Left forelimb (tissue), 1 donor: ENCODE measurements at places on chromosomes 3 and 15.

DNA sequence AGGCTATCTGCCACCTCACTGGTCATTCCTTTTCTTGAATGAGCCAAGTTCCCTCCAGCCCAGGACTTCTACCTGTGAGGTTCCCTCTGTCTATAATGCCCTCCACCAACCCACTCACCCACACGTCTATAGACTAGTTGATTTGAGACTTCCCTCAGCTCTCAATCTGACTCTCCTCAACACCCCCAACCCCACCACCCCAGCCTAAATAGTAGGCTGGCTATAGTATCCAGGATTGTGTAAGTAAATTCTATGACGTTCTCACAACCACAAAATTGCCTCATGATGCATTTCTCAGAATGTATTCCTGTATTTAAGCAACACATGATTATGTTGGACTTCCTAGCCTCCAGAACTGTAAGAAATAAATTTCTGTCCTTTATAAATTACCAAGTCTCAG lies 2.2 kb downstream of the PLSCR1 start:
- DNase-seq = no peak

GRCh38 chr3:39121621-39122020 lies 14.1 kb downstream of the TTC21A start:
- no peak for DNase-seq

DNA sequence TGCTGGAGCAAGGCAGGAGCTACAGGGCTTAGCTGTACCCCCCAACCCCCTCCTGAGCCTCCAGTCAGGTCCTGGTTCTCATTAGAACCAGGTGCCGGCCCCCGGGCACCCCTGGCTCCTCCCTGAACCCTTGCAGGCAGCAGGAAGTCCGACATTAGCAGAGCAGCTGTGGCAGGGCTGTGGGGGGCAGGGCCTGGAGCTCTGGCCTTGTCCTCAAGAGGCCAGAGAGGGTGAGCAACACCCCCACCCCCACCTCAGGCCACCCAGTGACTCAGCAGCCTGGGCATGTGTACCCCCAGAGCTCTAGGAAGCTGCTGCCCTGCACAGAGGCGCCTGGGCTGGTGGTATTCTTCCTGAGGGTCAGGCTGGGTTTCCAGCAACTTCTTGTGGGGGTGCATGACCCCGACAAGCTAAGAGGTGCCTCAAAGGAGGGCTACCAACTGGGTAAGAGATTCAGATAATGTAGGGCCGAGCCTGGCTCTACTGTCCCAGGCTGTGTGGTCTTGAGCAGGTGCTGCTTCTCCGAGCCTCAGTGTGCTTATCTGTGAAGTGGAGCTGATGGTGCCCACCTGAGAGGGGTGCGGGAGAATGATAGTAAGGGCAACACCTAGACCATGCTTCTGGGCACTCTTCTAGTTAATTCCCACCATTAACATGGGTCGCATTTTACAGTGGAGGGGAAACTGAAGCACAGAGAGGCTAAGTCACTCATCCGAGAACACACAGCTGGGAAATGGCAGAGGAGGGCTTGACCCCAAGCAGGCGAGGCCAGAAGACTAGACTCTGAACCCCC lies 16.0 kb downstream of the H1-8 start:
- DNase-seq = no peak

DNA sequence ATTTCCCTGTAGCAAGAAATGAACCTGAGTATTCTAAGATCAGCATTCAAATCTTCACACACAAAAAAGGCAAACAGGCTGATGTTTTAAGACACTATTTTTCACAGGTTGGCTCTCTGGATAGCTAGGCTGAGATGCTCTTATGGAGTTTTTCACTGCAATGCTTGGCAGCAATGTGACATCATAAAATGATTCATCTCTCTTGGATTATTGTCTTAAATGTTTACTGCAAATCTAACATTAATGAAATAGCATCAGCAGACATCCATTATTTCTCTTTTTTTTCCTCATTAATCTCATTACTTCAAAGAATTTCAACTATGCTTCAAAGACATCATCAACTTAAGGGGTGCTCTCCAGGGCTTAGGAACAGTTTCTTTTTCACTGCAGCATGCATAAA lies 23.6 kb upstream of the SSUH2 start:
- DNase-seq = no peak

DNA sequence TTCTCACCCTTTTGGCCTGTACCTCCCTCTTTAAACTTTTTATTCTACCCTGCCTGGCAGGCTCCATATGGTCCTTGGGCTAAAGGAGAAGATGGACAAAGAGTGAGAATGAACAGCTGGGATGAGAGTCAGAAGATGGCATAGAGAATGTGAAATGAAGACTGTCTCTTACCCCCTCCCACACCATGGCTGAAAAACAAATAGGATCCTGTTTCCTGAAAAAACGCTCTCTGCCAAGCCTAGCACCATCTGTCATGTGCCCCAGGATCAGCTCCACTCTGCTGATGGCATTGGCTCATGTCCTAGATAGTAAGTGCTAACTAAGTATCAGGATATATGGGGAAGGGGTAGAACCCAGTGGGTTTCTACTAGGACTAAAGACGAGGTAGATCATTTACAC lies 238.6 kb downstream of the MEX3B start:
- no peak for DNase-seq

GRCh38 chr3:52606373-52607085 lies 70.1 kb downstream of the UQCC5 start:
- no peak for DNase-seq

GRCh38 chr15:41713047-41713446 lies 52.8 kb downstream of the MGA start:
- DNase-seq = no peak

GRCh38 chr3:177810162-177810623 lies 612.9 kb upstream of the TBL1XR1 start:
- no peak for DNase-seq

DNA sequence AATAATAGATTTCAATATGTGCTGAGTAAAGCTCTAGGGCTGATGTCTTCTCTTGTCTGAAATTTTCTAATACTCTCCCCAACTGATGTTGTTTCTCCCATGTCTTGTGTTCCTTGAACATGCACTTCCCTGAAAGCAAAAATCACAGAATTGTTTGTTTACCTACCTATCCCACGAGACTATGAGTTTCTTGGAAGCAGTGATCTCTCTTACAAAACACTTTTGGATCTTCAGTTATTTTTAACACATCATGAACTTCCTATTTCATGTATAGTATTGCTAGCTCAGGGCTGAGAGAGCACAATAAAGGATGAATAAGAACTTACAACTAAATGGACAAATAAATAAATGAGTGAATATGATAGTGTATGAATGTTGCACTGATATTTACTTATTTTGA lies 365.0 kb downstream of the ROBO2 start:
- DNase-seq = no peak

DNA sequence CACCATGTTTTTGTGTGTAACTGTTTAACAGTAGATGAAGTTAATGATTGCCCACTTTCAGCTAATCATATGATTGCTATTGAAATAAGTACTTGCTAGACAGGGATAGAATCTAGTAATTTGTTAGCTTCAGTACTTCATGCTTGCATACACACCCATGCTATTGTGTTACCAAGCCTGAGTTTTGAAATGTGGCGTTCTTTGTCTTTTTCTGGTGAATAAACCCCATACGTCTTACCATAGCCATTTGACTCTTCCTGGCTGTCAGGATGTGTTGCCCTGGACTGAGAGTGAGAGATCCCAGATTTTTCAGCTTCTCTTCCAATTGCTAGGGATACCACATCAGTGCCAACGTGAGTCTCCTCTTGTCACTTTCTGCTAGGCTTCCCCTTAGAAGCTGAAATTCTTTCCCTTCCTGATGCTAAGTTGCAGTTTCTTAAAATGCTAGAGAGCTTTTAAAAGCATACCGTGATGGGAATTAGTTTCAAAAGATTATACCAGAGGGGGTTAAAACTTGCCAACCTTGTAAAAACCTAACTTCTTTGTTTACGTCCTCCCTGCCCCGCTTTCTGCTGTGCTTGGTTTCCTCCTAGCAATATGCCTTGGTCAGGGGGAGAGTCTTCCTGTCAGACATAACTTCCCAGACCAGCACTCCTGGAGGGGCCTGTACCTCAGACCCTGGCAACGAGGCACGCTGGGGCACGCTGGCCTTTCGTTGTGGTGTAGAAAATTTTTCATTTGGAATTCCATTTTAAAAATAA lies 62.9 kb upstream of the ULK4 start:
- DNase-seq = no peak

DNA sequence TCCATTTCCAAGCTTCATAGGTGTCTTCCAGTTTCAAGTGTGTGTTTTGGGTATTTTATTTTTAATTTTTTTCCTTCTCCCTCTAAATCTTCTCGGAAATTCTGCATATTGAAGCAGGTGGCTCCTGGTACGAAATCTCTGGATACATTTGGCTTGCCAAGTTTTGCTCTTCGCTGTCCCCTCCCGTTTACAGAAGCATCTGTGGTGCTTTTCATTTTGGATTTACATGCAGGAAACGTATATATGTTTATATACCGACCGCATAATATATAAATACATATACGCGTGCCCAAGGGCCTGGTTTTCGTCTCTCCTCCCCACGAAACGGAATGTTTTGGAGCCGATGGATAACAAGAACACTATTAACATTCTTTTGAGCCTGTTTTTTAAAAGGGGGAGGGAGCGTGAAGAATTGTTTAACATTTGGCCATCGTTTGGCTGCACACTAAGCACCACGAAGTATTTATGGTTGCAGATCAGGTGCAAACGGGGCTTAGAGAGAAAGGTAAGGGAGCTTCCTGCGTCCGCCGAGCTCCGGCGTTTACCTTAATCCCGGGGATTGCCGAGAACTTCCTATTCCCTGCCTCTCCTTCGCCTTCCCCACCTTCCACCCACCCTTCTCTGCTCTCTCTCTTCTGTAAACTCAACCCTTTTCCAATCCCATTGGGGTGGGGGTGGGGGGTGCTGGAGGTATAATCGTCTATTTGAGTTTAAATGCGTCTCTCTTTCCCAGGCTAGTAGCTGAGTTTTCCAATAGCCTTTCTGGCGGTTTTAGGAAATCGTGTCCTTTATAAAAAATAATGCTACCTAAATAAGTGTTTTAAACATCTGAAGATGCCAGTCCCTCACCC lies 1.1 kb upstream of the NLGN1 start:
- DNase-seq = no peak

- DNase-seq = no peak
These were observed 10.8 kb downstream of the ZWILCH start for GRCh38 chr15:66515901-66516322.

GRCh38 chr3:186257866-186258265 lies 104.2 kb downstream of the DGKG start:
- DNase-seq = no peak

DNA sequence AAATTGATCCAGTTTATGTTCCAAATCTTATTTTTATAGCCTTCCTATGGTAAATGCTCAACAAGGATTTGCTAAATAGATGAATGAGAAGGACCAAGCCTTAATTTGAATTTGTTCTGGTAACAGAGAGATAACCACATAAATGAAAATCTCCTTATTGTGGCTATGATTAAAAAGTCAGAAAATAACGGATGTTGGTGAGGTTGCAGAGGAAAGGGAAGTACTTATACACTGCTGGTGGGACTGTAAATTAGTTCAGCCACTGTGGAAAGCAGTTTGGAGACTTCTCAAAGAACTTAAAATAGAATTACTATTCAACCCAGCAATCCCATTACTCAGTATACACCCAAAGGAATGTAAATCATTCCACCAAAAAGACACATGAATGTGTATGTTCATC lies 26.2 kb downstream of the AAGAB start:
- no peak for DNase-seq
